ENCODE measurements at places on chromosomes 3 and 15. TPM values are rescaled to one million over a fixed set of nuclear protein-coding genes. Genes with fewer than 3 reads are reported as not detected.

Gene ACSBG1
- polyA plus RNA-seq, result 0.73 TPM

Gene RAB8B
- polyA plus RNA-seq, result 28.1 TPM

Gene SEC11A
- 329 TPM for polyA plus RNA-seq

Gene EFHB
- 0.42 TPM for polyA plus RNA-seq

Gene ROPN1
- 0.15 TPM for polyA plus RNA-seq

Gene ELL3
- polyA plus RNA-seq, result 3.0 TPM

Gene KIF15
- polyA plus RNA-seq, result 23.1 TPM

Gene P3H2
- 104 TPM for polyA plus RNA-seq

Gene RPUSD2
- polyA plus RNA-seq, result 8.5 TPM

Gene CASR
- polyA plus RNA-seq, result 0.48 TPM

Gene KLF15
- 10.1 TPM for polyA plus RNA-seq

Gene CTXND1
- 11.1 TPM for polyA plus RNA-seq

Gene LMAN1L
- polyA plus RNA-seq, result not detected

Gene AMIGO3
- 0.83 TPM for polyA plus RNA-seq

Gene CD96
- polyA plus RNA-seq, result 2.9 TPM

Gene RETNLB
- polyA plus RNA-seq, result not detected

Gene NLGN1
- 1.4 TPM for polyA plus RNA-seq

Gene CKMT1B
- 0.66 TPM for polyA plus RNA-seq

Gene IMPG2
- polyA plus RNA-seq, result 0.57 TPM

Gene RYR3
- 13.9 TPM for polyA plus RNA-seq

Gene PCOLCE2
- polyA plus RNA-seq, result 7.9 TPM

Gene PARP6
- polyA plus RNA-seq, result 97.7 TPM

Gene CIB2
- polyA plus RNA-seq, result 30.1 TPM

Gene GOLGA6D
- 0.32 TPM for polyA plus RNA-seq

Gene ACTC1
- 1.7 TPM for polyA plus RNA-seq

Gene GOLGA6A
- polyA plus RNA-seq, result not detected

Gene ATP13A4
- polyA plus RNA-seq, result 1.3 TPM

Gene RCN2
- polyA plus RNA-seq, result 222 TPM

Gene AGBL1
- not detected for polyA plus RNA-seq

Gene FEZF2
- polyA plus RNA-seq, result not detected

Gene ERC2
- 5.3 TPM for polyA plus RNA-seq

Gene ACKR4
- 6.6 TPM for polyA plus RNA-seq

Gene TNFAIP8L3
- 1.3 TPM for polyA plus RNA-seq

Gene EIF4E3
- 11.2 TPM for polyA plus RNA-seq

Gene MYD88
- polyA plus RNA-seq, result 26.6 TPM

Gene TRPM1
- 0.45 TPM for polyA plus RNA-seq
